ENCODE measurements at places on chromosomes 5 and 9. TPM values are rescaled to one million over a fixed set of nuclear protein-coding genes. Genes with fewer than 3 reads are reported as not detected.

GNE gene
- 22.1 TPM for polyA plus RNA-seq

PCDHB6 gene
- polyA plus RNA-seq, result 0.42 TPM

GPRIN1 gene
- 5.0 TPM for polyA plus RNA-seq

RMRP gene
- polyA plus RNA-seq, result 110 TPM

SELENOP gene
- 175 TPM for polyA plus RNA-seq

CCL27 gene
- polyA plus RNA-seq, result 0.09 TPM

MAMDC4 gene
- polyA plus RNA-seq, result 0.30 TPM

CLK4 gene
- 20.7 TPM for polyA plus RNA-seq

PTPRD gene
- polyA plus RNA-seq, result 0.35 TPM

PCDHGB4 gene
- polyA plus RNA-seq, result 15.5 TPM

PTGES2 gene
- polyA plus RNA-seq, result 44.8 TPM

LAMC3 gene
- polyA plus RNA-seq, result 1.4 TPM

MARCOL gene
- not detected for polyA plus RNA-seq

PCDHGA11 gene
- 4.7 TPM for polyA plus RNA-seq

SPATA31D4 gene
- not detected for polyA plus RNA-seq

LHX3 gene
- polyA plus RNA-seq, result not detected

PCDHA1 gene
- 0.12 TPM for polyA plus RNA-seq

GRCh38 chr5:80976985-80977384, 16.8 kb downstream of the RASGRF2 start:
- no peak for DNase-seq

DNA sequence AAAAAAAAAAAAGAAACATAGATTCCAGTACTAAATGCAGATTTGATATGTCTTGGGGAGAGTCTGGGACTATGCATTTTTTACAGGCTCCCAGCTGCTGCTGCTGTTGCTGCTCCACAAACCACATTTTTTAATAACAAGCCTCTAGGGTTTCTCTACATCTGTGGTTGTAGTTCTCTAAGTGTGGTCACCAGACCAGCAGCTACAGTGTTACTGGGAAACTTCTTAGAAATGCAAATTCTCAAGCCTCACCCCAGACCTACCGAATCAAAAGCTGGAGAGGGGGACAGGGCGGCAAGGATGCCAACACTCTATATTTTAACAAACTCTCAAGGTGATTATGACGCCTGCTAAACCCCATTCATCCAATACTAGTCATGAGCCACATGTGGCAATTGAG, 293.4 kb upstream of the PTGER4 start:
- peak; percentile 18 for DNase-seq

GRCh38 chr5:82057051-82057450, 85.2 kb downstream of the ATG10 start:
- peak; percentile 81 for DNase-seq

GRCh38 chr9:128185979-128186965, 5.1 kb downstream of the CIZ1 start:
- no peak for DNase-seq

- no peak for DNase-seq
Measured at GRCh38 chr5:69454460-69455249, 37.9 kb upstream of the OCLN start.

- DNase-seq, result peak; percentile 58
Measured at GRCh38 chr5:76742583-76742982, 26.7 kb downstream of the F2R start.

DNA sequence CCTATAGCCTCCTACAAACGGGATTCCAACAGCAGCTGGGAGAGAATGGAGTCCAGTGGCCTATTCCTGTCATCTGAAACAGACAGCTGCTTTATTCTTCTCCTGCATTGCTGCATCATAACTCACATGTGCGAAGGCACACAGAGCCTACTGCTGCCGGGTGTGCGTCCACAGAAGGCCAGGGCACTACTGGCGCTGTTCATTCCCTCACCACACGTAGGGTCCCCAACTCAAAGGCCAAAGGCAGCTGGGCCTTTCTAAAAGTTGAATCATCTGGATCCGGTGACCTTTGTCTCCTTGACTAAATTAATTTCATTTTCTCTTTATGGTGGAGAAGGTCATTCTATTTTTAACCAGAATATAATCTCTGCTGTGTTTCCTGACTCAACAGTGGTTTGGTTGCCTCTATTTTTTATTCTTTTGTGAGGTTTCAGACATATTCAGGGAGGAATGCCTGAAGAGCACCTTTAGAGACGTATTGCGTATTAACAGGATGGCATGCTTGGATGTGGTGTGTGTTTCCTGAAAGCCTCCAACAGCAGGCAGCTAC, 10.8 kb upstream of the SPATA24 start:
- DNase-seq, result peak; percentile 48

- DNase-seq, result peak; percentile 64
Measured at GRCh38 chr5:111755942-111756381, 1.0 kb downstream of the NREP start.

- DNase-seq, result peak; percentile 48
Measured at GRCh38 chr9:121771851-121772599, 120.6 kb downstream of the DAB2IP start.

GRCh38 chr5:102114525-102115069, 181.5 kb downstream of the SLCO4C1 start:
- no peak for DNase-seq

DNA sequence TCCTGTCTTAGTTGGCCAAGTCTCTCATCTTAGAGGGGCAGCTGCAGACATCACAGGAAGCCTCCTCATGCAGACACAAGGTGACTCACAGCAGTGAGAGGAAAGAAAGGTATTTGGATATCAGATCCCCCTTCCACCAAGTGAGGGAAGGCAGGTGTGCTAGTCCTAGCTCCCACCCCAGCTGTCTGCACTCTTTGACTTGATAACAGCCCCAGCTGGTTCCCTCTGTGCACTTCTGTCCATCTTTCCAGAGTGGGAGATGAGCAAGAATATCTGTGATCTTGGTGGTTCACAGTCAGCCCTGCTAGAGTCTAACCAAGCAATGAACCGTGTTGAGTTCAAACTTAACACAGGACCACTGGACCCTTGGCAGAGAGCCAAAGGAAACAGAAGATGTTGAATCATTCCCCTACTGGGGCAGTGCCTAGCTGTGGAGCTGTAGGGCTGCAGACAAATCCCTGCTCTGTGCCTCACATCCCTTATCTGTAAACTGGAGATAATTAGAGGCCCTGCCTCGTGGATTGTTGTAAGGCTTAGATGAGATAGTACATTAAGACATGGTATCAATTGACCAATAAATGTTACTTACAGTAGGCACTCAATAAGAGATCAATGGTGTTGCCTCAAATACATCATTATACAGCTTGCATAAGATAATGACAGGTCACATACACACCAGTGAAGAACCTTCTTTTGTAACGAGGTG, 39.1 kb downstream of the SH3RF2 start:
- DNase-seq, result peak; percentile 80

DNA sequence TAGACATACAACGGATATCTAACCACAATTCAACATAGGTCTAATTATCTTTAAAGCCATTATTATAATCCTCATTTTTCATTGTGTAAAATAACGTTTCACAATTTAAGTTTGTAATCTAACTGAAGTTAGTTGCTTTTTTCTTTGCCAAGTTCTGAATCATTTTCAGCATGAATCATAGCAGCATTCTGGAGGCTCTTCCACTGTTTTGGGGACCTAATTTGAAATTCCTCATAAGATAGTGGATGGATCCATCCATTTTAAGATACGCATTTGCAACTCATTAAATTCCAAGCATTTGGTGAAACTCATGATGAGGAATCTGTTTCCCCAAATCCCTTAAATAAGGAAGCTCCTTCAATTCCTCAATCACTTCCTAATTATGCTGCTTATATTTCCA, 447.1 kb upstream of the CDH10 start:
- DNase-seq, result peak; percentile 40

- DNase-seq, result peak; percentile 84
Measured at GRCh38 chr9:130680836-130681768, 12.5 kb upstream of the EXOSC2 start.

- DNase-seq, result peak; percentile 49
Measured at GRCh38 chr9:88953381-88954029, 37.8 kb upstream of the S1PR3 start.

DNA sequence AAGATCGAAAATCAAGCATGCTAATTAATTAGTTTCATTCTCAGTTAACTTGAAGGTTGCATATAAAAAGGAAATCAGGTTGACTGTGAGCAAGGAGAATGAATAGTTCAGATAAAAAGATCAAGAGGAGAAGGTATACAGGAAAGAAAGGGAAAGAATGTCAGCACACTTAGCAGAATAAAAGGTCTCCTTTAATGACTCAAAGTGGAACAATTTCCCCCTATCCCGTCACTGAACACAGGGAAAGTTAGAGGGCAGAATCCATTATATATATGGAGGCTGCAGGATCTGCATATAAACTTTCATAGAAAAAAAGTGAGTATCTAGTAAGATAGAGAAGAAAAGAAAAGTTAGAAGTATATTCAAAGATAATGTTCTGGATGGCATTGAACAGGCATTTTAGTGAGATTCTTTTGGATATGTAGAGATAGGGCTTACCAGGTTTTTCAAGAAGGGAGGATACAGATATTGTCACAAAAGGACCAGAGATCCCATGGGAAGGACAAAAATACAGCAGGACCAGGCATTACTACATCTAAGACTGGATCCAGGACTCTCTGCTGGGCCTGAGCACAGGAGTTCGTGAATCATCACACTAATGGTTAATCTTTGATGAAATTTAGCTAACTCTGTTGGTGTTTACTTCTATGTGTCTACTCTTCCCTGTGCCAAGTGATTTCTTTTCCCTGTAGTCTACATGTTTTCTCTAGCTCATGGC, 988.2 kb upstream of the ARRDC3 start:
- no peak for DNase-seq

- DNase-seq, result no peak
Measured at GRCh38 chr9:133932633-133933032, 59.5 kb downstream of the VAV2 start.

GRCh38 chr5:160626322-160626721, 204.7 kb downstream of the PTTG1 start:
- DNase-seq, result no peak

GRCh38 chr5:100446879-100447430, 88.2 kb upstream of the FAM174A start:
- DNase-seq, result no peak

- no peak for DNase-seq
Measured at GRCh38 chr5:6752782-6753181, 39.5 kb downstream of the TENT4A start.

GRCh38 chr5:122500245-122501088, 188.4 kb downstream of the SNCAIP start:
- DNase-seq, result peak; percentile 78

DNA sequence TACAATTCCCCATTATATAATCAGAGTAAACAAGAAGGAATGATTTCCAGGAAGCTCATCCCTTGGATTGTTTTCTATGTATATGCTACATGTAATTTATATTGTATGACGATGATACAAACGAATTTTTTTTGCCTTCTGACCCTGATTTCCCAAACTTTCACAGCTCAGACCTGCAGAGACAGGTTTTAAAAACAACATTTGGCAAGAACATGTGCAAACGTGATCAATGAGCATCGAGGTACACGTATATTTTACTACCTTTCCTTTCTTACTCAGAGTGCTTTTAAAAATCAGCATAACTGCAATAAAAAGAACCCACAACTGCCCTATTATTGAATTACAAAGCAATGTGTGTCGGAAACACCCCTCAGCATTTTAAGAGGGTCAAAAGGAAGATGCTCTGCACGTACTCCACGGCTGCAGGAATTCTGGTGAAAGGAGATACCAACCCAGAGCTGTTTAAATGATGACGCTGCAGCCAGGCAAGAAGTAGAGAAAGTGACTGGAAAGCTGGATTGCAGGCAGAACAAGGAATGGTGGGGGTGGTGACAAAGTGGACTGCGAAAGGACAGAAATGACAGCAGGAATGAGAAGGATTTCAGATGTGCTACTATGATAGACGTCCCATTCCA, 533.5 kb downstream of the RAB3C start:
- DNase-seq, result no peak

- DNase-seq, result no peak
Measured at GRCh38 chr5:53873235-53873634, 312.8 kb downstream of the NDUFS4 start.

- no peak for DNase-seq
Measured at GRCh38 chr5:7420510-7421280, 24.8 kb downstream of the ADCY2 start.

DNA sequence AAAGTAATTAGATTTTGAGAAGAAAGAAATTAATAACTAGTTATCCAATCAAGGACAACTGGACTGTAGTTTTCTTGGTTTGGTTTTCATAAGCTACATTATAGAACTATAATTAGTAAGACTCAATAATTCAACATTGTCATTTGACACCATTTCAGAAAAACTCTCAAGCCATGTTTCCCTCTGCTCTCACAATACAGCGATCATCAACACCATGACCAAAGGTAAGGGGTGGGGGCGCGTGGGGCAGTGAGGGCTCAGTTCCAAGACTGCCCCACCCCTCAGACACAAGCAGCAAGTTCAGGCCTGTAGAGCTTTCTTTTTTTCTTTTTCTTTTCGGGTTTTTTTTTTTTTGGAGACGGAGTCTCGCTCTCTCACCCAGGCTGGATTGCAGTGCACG, 6.4 kb downstream of the CMBL start:
- DNase-seq, result no peak

DNA sequence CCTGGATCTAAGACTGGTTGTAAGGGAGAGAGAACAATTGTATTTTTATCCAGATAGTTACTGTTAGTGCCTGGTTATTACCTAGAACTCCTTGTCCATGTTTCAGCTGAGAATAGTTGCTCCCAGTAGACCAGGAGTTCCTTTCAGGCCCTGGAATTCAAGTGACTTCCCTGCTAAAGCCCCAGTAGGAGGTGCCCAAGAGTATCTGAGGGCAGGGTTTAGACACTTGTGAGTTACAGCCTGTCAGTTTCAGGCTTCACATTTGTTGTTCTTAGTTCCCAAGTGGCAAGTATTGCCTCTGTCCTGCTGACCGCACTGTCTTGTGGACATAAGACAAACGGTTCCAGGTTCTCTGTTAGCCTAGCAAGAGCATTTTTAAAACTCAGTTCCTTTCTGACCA, 743.9 kb upstream of the SEMA6A start:
- no peak for DNase-seq

DNA sequence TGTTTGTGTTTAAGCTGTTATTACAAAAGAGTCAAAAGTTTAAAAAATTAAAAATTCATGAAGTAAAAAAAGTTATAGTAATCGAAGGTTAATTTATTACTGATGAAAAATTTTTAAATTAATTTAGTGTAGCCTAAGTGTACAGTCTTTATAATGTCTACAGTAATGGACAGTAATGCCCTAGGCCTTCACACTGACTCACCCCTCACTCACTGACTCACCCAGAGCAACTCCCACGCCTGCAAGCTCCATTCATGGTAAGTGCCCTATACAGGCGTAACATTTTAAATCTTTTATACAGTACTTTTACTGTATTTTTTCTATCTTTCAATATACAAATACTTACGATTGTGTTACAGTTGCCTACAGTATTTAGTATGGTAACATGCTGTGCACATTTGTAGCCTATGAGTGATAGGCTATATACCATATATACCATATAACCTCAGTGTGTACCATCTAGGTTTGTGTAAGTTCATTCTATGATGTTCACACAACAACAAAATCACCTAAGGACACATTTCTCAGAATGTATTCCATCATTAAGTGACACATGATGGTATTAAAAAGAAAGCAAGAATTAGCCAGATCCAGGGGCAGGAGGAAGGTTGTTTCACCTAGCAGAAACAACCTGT, 40.1 kb downstream of the DCAF10 start:
- DNase-seq, result peak; percentile 85
